ENCODE measurements at places on chromosomes 3 and 15.

DNA sequence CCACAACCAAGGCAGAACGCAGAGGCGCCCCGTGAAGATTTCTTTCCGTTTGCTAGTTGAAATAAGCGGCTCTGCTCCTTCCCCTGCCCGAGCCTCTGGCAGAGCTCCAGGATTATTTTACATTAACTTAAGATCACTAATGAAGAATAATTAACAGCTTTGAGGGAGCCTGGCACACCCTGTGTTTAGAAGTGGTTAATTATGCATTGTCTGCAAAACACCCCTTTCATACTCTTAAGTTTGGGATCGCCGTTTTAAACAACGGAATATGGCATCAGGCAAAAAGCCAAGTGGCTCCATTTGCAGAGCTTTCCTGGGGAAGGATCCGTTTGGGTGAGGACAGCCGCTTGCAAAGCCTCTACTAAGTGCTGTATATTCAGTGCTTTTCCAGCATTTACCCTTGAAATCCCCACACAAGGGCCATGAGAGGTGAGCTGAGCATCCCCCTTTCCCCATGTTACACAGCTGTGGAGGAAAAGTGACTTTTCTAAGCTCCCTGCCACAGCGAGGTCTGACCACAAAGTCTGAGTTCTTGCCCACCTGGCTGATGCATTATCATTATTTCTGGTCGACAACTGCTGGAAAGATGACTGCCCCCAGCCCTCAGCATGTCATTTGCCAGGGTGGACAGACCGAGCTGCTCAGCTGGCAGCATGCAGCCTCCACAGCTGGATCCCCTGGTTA lies 33.9 kb downstream of the IQSEC1 start:
- no peak for DNase-seq

- no peak for DNase-seq
These were observed 56.9 kb upstream of the SLCO2A1 start for GRCh38 chr3:134086616-134087015.

GRCh38 chr3:126464494-126464893 lies 11.2 kb downstream of the ZXDC start:
- DNase-seq = no peak

- no peak for DNase-seq
These were observed 39.4 kb upstream of the TRIM71 start for GRCh38 chr3:32778389-32778788.

DNA sequence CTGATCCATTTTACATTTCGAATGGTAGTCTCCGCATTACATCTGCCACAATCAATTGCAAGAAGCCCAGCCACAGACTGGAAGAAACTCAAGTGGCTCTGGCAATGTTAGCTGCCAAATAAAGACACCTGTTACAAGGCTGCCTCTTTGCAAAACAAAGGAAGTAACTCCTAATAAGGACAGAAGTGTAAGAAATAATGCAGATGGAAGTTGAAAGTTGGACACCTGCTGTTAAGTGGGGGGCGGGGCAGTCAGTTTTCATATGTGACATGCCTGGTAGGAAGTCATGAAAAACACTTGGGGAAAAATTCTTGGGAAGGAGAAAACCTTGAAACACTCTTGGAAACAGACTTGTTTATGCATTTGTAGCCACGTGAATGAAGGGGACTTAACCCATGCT lies 54.1 kb upstream of the ATP2C1 start:
- DNase-seq = no peak
